ENCODE measurements at places on chromosomes 3 and 15.

DNA sequence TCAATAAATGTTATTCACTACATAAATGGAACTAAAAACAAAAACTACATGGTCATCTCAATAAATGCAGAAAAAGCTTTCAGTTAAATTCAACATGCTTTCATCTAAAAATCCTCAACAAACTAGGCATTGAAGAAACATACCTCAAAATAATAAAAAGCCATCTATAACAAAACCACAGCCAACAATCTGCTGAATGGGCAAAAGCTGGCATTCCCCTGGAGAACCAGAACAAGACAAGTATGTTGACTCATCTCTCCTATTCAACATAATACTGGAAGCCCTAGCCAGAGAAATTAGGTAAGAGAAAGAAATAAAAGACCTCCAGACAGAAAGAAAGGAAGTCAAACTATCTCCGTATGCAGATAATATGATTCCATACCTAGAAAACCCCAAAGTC, 759.9 kb downstream of the EPHA3 start:
- DNase-seq, result no peak

DNA sequence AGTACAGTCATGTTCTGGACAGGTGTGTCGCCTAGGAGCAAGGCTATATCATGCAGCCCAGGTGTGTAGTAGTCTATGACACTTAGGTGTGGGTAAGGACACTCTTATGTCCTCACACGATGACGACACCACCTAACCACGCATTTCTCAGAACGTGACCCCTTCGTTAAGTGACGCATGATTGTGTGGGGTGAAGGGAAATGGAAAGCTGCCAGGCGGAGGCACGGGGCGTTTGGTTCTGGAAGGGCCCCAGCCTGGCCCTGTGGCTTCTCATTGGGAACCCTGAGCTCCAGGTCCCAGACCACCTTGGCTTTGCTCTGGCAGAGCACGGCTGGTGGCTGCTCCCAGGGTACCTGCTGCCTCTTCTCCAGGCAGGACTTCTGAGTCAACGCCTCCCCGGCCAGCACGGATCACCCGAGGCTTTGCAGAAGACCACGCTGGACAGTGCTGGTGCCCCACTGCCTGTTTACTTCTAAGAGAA, 39.3 kb downstream of the FBLN2 start:
- DNase-seq, result no peak

GRCh38 chr3:17979252-17979651, 236.8 kb upstream of the TBC1D5 start:
- DNase-seq, result no peak

DNA sequence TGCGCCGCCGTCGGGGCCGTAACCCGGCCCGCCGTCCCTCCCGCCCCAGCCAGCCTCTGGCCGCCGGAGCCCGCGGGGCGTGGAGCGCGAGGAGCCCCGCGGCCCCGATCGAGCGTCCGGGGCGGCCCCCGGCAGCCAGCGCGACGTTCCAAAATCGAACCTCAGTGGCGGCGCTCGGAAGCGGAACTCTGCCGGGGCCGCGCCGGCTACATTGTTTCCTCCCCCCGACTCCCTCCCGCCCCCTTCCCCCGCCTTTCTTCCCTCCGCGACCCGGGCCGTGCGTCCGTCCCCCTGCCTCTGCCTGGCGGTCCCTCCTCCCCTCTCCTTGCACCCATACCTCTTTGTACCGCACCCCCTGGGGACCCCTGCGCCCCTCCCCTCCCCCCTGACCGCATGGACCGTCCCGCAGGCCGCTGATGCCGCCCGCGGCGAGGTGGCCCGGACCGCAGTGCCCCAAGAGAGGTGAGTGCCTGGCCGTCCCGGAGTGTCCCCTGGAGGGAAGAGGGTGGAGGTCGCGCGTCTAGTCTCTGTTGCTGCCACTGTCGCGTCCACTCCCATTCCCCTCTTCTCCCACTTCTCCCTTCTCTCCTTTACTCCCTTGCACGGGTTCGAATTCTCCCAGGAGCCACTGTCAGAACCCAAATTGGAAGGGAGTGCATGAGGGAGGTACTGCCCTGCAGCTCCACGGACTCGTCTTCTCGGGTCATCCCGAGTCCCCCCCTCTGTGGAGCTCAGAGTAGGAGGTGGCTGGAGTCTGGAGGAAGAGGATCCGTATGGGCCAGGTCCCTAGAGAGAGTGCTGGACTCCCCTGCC, 585 bp downstream of the CSK start:
- no peak for DNase-seq

DNA sequence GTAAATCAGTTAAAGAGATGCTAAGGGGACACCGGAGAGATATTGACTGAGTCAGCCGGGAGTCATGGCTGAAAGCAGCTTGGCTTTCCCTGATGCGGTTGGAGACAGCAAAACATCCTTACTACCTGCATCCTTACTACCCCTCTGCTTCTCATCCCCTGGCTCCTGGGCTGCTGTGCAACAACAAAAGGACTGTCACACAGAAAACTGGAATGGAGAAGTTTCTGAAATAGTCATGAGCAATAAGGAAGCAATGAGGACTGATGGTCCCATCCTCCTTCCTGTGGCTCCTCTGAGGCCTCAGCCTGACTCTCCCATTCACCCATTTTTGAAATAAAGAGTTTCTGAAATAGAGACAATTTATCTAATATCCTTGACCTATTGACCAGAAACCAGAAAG, 1.1 kb downstream of the HCLS1 start:
- DNase-seq, result no peak

DNA sequence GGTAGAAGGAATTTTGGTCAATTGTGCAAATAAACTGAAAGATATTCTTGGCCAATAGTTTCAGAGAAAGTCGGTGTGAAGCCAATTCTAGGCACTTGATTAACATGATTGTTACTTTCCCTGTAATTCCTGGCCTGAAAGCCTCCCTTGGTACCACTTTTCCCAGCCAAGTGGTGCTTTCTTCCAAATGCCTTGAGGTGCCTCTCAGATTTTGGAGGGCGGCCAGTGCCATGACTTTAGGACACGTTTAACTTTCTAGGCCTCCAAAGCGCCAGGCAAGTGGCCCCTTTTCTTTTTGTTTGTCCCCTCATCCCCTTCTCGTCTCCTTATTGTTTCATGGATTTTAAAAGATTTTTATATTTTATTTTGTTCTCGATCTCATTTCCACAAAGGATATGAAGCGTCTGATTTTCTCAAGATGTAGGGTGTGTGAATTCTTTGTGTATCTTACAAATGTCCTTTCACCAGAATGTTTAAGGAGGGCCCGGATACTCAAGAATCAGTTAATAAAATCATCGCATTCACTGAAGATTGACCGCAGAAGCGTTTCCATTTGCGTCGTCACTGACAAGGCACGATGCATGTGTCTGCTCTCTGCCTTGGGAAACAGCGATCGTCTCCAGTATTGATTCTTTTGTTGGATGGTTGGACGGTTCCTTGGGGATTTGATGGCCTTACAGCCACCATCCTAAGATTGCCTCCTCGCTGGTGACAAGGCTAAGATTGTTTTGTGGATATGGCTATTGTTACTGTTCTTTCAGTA, 87.8 kb downstream of the ASB7 start:
- DNase-seq, result no peak

GRCh38 chr3:54771050-54771449, 156.8 kb downstream of the LRTM1 start:
- no peak for DNase-seq

DNA sequence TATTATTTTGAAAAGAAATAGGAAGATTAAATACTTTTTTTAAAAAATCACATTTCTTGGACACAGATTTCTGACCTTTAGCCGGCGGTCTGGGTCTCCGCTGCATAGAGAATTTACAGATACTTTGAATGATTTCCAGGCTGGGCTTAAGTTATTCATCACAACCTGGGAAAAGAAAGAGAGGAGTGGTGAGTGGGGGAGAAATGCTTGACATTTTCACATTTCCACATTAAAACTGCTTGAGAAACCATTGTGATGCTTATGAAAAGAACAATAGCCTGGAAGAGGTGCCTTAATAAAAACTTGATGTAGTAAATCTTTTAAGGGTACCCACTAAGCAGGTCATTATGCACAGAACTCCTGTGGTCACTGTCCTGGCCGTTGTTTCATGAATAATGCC, 166.8 kb upstream of the MRPL3 start:
- DNase-seq, result no peak

DNA sequence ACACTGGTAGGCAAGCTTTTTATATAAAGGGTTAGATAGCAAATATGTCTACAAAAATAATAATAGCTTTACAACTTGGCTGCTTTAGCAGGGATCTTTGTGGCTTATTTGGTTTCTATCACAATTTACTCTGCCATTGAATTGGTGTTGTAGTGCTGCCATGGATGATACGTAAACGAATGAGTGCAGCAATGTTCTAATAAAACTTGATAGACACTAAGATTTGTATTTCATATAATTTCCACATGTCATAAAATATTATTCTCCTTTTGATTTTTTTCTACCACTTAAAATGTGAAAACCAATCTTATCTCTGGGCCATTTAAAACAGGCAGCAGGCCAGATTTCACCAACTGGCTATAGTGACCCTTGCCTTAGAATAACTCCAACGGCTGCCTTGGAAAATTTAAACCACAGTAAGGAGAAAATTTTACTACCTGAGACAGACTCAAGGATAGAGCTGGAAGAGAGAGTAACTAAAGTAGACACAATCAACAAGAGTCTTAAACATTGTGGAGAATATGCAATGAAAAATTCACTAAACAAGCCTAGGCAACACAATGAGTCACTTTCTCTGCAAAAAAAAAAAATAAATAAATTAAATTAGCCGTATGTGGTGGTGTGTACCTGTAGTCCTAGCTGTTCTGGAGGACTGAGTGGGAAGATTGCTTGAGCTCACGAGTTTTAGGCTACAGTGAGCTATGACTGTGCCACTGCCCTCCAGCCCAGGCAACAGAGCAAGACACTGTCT, 8.1 kb downstream of the NPHP3 start:
- DNase-seq, result no peak

GRCh38 chr3:67646586-67647234, 7.7 kb downstream of the SUCLG2 start:
- peak; percentile 73 for DNase-seq

DNA sequence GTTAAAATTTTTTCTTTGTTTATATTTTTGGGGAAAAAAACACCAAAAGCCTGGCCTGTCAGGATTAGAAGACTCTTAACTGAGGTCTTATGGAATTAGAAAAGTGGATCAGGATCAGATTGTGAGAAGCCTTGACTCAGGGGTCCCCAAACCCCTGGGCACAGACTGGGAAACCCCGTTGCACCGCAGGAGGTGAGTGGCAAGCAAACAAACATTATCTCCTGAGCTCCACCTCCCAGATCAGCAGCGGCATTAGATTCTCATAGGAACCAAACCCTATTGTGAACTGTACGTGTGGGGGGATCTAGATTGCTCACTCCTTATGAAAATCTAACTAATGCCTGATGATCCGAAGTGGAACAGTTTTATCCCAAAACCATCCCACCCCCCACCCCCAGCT, 117.2 kb downstream of the TCF12 start:
- DNase-seq, result no peak

- no peak for DNase-seq
Observed at GRCh38 chr3:157807280-157807679, 298.9 kb downstream of the SHOX2 start.

GRCh38 chr15:41809121-41809520, 18.8 kb upstream of the JMJD7 start:
- peak; percentile 36 for DNase-seq

GRCh38 chr3:105513042-105513441, 146.3 kb downstream of the ALCAM start:
- DNase-seq, result peak; percentile 67

GRCh38 chr3:67819447-67819846, 165.0 kb upstream of the SUCLG2 start:
- DNase-seq, result no peak

DNA sequence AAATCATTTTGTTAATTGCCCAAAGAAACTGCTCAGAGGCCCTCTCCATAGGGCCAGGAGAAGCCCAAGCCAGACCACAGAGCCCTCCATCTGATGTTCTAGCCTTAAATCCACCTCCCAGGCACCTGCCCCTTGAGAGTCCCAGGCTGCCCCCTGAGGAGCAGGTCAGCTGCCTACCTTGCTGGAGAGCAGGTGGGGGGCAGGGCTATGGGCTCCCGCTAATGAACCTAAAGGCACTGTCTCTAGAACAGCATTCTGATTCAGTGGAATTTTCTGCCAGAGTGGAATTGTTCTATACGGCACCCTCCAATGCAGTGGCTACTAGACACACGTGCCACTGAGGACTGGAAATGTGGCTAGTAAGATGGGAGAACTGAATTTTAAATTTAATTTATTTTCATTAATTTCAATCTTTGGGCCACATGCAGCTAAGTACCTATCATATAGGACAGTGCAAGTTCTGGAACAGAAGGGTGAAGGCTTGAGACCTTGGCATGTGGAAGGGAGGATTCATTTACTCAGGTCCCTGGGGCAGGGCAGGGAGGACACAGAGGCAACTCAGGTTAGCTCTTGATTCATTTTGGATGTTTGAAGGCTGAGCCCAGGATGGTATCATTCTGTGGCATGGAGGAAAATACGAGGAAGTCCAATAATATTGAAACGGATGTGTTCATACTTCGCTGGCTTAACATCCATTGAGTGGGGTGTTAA, 11.4 kb downstream of the AMOTL2 start:
- DNase-seq, result no peak

DNA sequence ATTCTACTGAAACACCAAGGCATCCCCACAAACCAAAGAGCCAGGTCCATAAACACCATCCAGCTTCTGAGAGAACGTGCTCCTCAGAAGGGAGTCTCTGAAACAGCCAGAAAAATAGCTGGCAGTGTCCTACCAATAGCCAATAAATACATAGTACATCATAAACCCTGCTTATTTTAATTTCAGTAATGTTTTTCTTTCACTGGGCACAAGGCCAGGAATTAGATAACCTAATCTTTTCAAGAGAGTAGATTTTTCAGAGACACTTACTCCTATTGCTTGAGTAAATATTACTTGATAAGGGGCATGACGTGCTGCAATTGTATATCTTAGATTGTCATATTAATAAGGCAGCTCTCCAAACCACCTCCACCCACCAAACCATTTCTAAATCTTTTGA, 22.7 kb downstream of the GADL1 start:
- DNase-seq, result no peak

DNA sequence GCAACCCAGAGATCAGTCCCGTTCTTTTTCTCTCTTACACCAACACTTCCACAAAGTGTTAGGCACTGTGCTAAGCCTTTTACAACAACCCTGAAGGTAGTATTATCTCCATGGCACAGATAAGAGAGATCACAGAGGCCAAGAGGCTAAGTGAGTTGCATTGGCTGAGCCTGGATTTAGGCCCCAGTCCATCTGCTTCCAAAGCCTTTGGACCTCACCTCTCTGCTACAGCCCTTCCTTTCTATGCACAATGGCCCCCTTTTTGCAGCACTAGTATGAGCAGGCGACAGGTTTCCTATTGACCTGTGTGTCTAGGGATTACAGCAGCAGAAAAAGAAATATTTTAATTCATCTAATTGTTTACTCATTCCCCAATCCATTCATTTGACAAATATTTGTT, 76.2 kb downstream of the CRYGS start:
- DNase-seq, result no peak

- DNase-seq, result no peak
Observed at GRCh38 chr3:33318710-33319380, 41.6 kb downstream of the FBXL2 start.

GRCh38 chr3:5585085-5585484, 397.6 kb downstream of the EDEM1 start:
- no peak for DNase-seq
